K562 (cell line): ENCODE measurements at places on chromosomes 3 and 15. TPM values are rescaled to one million over a fixed set of nuclear protein-coding genes. Genes with fewer than 3 reads are reported as not detected.

SAMMSON gene
- total RNA-seq, result 1.3 and 1.8 TPM in 2 replicates

TGM5 gene
- not detected in 2 replicates for total RNA-seq

CTXN2 gene
- total RNA-seq, result not detected in 2 replicates

PLSCR5 gene
- not detected in 2 replicates for total RNA-seq

DNA sequence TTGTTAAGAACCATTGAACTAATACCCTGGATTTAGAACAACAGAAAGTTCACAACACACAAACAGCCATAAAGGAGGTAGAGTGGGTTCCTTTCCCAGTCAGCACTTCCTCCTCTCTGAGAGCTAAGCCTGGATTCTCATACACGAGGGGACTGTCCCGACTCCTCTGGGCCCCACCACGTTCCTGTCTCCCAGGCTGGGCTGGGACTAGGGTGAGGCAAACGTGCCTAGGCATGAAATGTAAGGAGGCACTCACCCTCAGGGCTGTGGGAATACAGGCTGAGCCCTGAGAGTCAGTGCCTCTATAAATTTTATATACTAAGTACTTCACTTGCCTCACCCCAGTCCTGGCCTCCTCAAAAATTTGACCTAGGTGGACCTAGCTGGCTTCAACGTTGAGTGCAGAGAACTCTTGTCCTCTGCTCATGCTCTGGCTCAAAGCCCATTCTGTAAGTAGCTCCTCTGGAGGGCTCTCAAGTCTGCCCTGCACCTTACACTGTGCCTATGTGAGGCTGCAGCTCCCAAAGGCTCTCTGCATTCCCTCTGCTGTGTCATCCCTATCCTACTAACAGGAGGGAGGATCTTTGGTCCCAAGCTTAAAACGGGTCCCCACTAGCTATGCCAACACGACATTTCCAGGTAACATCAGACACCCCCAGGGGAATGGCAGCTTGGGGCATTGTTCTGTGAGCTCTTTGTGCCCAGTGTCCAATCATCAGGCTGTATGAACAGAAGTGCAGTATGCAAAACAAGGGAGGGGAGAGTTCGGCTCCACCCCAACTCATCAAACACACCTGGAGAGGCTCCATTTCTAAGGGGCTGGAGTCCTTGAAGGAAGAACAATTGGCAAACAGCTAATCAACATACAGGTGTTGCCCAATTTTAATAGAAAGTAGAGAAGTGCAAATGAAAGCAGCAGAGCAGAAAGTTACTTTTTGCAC is 233.2 kb downstream of the RPLP1 start:
- no peaks in the 10 kb centered on the region for H3K36me3 ChIP-seq
- no peaks in the 10 kb centered on the region for H3K27me3 ChIP-seq
- H3K4me1 ChIP-seq, result no peaks in the 10 kb centered on the region
- DNase-seq, result no peak
- H3K4me3 ChIP-seq, result no peak overlapping the region

- H3K27ac ChIP-seq, result no peak overlapping the region
Observed at GRCh38 chr3:136078421-136079364, 113.2 kb downstream of the PPP2R3A start.

DNA sequence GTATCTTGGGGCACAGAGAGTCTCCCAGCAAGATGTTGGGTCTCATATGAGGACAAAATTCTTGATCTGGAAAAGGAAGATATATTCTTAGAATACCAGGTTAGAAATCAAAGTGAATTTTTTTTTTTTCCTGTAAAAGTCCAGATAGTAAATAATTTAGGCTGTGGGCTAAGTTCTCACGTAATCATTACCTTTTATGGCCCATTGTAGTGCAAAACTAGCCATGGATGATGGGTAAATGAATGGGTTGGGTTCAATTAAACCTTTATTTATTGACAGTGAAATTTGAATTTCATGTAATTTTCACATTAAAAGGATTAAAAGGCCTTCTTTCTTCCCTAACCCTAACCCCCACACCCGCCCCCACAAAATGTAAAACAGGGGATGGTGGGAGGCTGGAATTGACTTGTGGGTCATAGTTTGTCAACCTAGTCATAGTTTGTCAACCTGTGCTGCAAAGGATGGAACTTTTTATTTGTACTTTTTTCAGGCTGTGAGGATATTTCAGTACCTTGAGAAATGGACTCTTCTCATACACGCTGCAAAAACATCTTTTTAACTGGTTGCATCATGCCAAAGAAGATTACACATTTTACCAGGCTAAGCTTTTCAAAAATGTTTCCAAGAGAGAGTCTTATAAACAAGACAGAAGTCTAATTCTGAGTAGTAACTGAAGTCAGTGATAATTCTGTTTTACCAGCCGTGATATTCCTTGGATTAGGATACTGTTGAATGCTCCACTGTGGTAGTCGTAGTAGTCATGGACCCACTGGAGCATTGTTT is 138.8 kb downstream of the AKAP13 start:
- H3K4me3 ChIP-seq, result no peak overlapping the region
- no peaks in the 10 kb centered on the region for H3K36me3 ChIP-seq
- H3K4me1 ChIP-seq, result no peaks in the 10 kb centered on the region
- no peak for DNase-seq
- H3K27ac ChIP-seq, result no peak overlapping the region

- peaks cover 82% of the 10 kb centered on the region for H3K36me3 ChIP-seq
- H3K27ac ChIP-seq, result no peak overlapping the region
- no peaks in the 10 kb centered on the region for H3K27me3 ChIP-seq
- peaks cover 15% of the 10 kb centered on the region for H3K4me1 ChIP-seq
Observed at GRCh38 chr3:183987000-183987600, 30.6 kb downstream of the ABCC5 start.

DNA sequence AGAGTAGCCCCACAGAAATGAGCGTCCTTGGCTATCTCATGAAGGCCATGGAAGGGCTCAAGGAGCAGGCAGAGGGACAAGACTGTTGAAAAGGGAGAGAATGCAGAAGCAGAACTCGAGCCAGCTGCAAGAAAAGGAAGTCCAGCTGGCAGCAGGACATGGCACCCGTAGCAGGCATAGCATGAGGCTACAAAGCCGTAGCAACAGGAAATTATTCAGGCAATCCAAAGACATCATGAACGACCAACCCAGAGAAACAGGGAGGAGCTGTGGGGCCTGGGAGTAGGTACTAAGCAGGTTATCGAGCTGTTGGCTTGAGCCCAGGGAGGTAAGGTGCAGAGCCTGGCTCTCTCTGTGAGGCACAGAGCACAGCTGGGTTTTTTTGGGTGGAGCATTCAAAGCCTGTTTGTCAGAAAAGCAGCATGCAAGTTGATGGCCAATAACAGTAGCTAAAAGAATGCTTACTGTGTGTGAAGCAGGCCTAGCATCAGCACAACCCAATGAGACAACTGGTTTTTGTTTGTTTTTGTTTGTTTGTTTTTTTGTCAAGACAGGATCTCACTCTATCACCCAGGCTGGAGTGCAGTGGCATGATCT is 144.0 kb upstream of the SMAD3 start:
- no peak overlapping the region for H3K27ac ChIP-seq
- no peaks in the 10 kb centered on the region for H3K27me3 ChIP-seq
- H3K4me3 ChIP-seq, result no peak overlapping the region

DNA sequence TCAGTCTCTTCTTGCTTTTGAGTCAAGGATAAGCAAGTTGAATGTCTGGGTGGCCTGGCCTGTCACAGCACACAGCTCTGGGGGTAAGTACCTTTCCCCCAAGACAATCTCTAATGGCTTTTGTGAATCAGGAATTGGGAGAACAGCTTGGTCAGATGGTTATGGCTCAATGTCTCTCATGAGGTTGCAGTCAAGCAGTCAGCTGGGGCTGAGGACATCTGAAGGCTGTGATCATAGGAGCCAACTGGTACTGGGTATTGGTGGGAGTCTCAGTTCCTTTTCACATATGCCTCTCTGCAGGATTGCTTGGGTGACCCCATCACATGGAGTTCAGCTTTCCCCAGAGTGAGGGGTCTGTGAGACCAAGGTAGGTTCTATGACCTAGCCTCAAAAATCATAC is 33.0 kb upstream of the TMEM158 start:
- H3K27me3 ChIP-seq, result no peaks in the 10 kb centered on the region
- H3K4me1 ChIP-seq, result no peaks in the 10 kb centered on the region
- H3K36me3 ChIP-seq, result no peaks in the 10 kb centered on the region
- H3K4me3 ChIP-seq, result no peak overlapping the region
- no peak for DNase-seq

DNA sequence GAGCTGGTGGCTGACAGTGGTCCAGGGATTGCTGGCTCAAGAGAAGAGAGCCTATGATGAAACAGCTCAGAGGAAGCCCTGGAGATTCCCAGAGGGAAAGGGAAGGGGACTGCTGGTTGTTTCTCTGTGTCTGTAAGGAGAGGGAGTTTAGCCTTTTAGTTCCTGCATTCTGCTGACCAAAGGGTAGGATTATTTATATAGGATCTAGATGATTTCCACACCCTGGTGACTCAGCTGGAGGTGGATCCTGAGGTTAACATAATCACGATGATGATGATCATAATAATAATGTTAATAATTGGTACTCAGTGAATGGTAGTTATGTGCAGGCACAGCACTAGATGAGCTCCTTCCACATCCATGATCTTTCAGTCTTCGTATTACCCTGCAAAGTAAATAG is 144.9 kb downstream of the EPHB1 start:
- DNase-seq, result no peak
- H3K4me3 ChIP-seq, result no peak overlapping the region
- H3K27ac ChIP-seq, result no peak overlapping the region
- no peaks in the 10 kb centered on the region for H3K27me3 ChIP-seq
- no peaks in the 10 kb centered on the region for H3K36me3 ChIP-seq

GRCh38 chr3:157785102-157785826 is 282.0 kb upstream of the VEPH1 start:
- no peak for DNase-seq
- H3K4me3 ChIP-seq, result no peak overlapping the region
- H3K27me3 ChIP-seq, result no peaks in the 10 kb centered on the region

DNA sequence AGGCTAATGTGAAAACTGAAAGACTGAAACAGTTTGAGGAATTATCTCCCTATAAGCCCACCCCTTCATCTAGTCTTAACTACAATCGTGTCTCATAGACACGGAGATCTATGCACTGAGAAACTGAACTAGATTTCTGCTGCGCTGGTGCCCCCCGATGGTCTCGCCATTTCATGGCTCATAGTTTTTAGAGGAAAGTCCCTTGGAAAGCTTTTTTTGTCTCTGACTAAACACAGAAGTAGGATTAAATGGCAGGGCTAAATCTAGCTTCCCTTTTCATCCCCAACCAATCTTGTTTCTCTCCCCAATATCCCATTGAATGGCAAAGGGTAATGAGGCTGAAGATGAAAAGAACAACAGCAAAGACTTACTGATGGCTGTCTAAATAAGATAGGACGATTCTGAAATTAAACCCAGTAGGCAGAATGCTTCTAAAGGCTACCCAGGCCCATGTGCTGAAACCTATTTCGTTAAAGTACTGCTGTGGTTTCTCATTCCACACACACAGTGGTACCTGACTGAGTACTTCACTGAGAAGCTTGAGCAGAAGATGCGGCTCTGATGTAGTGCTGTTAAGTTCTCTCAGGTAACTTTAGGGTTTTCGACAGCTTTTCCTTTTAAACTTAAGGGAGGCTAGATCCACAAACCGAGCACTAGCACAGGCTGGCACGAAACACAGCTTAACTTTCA is 142.7 kb downstream of the GADL1 start:
- no peaks in the 10 kb centered on the region for H3K4me1 ChIP-seq
- no peak for DNase-seq
- H3K27me3 ChIP-seq, result no peaks in the 10 kb centered on the region
- no peaks in the 10 kb centered on the region for H3K36me3 ChIP-seq
- no peak overlapping the region for H3K4me3 ChIP-seq

DNA sequence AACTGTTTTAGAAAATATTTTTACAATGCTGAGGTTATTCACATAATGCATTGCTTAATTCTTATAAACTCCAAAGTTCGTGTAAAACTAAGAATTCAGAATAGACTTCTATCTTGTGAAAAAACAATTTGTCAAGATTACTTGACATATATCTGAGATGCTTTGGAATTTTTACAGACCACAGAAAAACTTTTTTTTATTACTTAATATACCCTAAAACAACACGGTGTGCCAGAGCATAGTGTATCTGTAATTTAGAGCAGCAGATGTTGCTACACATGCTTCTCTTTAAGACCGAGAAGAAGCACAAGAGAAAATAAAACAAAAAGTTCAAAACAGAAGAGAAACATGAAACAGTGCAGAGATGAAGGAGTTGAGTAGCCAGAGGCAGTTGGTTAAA is 26.4 kb downstream of the ASB7 start:
- peaks cover 22% of the 10 kb centered on the region; the same call in 2 of the 3 replicates for H3K36me3 ChIP-seq
- H3K27ac ChIP-seq, result no peak overlapping the region
- no peaks in the 10 kb centered on the region for H3K4me1 ChIP-seq
- no peak for DNase-seq
- H3K27me3 ChIP-seq, result no peaks in the 10 kb centered on the region

DNA sequence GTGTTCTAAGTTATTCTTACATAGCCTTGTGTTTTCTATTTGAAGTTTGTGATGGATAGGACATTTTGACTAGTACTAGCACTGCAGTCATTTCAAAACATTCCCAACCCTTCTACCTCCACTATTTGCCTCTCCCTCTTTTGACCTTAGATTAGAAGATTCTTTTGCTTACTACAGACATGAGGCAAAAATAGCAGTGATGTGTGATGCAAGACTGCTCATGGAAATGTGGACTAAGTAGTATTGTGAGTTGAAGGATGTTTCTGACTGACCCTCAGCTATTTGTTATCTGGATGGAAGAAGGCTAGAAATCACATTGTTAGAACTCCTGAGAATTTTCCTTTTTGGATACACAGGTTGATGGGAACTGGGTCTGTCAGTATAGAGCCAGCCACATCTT is 45.9 kb downstream of the ATP2C1 start:
- peaks cover 34% of the 10 kb centered on the region; the same call in 2 of the 3 replicates for H3K36me3 ChIP-seq
- no peaks in the 10 kb centered on the region for H3K4me1 ChIP-seq
- no peak overlapping the region for H3K4me3 ChIP-seq
- no peak overlapping the region for H3K27ac ChIP-seq
- no peaks in the 10 kb centered on the region for H3K27me3 ChIP-seq
